ENCODE measurements at places on chromosomes 7 and 10.

GRCh38 chr10:12020574-12020973 is 22.0 kb downstream of the UPF2 start:
- no peak for DNase-seq

- DNase-seq = no peak
Measured at GRCh38 chr10:90484518-90484917, 373.3 kb downstream of the HTR7 start.

GRCh38 chr10:104304927-104305326 is 33.3 kb downstream of the ITPRIP start:
- no peak for DNase-seq

- no peak for DNase-seq
Measured at GRCh38 chr10:92598321-92598720, 5.4 kb downstream of the KIF11 start.

- no peak for DNase-seq
Measured at GRCh38 chr10:26085549-26085948, 131.0 kb upstream of the GAD2 start.

DNA sequence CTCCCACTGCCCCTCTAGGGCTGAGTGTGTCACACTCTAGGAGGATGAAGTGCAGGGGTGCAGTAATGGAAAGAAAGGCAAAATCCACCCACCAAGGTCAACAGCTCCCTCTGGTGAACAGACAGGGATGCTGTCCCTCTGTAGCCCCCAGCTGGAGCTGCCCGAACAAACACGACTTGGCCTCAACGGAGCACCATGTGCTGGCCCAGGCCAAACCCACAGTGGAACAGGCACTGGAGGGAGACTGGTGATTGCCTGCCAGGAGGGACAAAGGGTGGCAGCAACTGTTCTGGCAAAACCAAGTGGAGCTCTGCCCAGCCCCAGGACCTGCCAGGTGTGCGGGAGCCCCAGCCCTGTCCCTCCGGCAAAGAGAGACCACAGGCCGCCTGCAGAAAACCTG is 20.7 kb downstream of the PDIA4 start:
- DNase-seq = no peak

GRCh38 chr10:124632064-124632531 is 112.1 kb downstream of the FAM53B start:
- DNase-seq = peak; percentile 92

- DNase-seq = no peak
Measured at GRCh38 chr7:2805213-2805944, 38.7 kb downstream of the GNA12 start.

DNA sequence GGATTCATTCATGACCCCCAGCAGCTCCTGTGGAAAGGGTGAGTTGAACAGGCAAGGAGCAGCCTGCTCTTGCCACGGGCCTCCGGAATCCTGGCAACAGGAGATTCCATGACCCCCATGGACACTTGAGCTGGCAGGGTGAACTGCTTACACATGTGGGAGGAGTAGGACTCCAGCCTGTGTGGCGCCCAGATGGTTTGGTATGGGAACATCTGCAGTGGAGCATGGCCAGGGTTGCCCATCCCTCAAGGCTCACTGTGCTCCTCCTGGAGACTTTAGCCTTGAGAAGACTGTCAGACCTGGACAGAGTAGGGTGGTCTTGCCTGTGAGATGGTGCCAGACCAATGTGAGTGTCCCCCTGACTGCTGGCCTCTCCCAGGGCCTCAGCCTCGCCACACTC is 57.0 kb downstream of the HECTD2 start:
- no peak for DNase-seq

DNA sequence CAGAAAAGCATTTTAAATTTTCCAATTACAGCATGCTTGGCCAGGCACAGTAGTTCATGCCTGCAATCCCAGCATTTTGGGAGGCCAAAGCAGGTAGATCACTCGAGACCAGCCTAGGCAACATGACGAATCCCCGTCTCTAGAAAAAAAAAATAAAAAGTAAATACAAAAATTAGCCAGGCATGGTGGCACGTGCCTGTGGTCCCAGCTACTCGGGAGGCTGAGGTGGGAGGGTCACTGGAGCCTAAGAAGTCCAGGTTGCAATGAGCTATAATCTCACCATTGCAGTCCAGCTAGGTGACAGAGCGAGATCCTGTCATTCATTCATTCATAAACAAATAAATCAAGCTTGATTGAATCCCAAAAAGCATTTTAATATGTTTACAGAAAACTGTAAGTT is 234.9 kb downstream of the PARD3 start:
- no peak for DNase-seq

GRCh38 chr7:48183370-48183743 is 12.1 kb downstream of the ABCA13 start:
- no peak for DNase-seq

GRCh38 chr7:28200598-28200997 is 20.0 kb upstream of the JAZF1 start:
- DNase-seq = no peak

DNA sequence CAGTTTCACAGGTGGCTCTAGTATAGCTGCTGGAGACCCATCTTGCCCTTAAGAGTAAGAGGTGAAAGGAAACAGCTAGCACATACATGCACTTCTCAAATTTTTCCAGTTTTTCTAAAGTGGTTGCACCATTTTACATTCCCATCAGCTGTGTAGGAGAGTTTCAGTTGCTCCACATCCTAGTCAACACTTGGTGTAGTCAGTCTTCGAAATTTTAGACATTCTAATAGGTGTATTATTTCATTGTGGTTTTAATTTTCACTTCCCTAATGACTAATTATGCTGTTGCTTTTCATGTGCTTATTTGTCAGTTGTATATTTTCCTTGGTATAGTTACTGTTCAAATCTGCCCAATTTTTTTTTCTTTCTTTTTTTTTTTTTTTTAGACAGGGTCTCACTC is 9.5 kb upstream of the HACD1 start:
- no peak for DNase-seq

- DNase-seq = no peak
Measured at GRCh38 chr10:1324903-1325302, 268.7 kb downstream of the WDR37 start.

GRCh38 chr7:111529507-111530355 is 32.6 kb downstream of the IMMP2L start:
- no peak for DNase-seq

DNA sequence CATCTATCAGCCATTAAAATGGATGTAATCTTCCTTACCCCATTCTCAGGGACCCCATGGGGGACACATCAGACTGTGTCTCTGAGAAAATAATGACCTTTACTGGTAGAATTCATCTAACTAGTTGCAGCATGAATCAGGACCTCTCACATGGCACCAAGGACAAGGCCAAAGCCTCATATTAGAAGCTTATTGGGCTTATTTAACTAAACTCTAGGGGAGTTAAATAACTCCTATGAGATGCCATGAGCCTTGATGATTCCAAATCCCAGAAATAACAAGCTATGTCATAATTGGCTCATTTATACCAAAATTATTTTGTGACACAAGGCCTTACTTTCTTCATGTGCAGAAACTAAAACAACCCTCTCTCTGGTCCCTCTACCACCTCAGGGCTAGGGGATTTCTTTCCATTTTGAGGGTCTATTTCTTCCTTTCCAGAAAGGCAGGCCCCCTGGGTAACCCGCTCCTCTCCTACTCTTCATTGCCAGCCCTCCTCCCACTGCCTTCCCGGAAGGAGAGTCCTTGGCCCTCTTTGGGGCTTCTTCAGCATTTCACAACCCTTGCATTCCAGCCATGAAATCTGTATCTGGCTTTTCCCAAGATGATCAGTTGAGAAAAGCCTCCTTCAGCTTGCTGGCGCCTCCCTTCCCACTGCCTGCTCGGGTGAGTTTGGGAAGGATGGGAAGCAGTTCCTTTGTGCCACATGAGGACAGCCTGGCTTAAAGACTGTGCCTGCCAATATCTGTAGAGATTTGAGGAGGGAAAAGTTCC is 41.8 kb upstream of the TRIM8 start:
- DNase-seq = no peak

DNA sequence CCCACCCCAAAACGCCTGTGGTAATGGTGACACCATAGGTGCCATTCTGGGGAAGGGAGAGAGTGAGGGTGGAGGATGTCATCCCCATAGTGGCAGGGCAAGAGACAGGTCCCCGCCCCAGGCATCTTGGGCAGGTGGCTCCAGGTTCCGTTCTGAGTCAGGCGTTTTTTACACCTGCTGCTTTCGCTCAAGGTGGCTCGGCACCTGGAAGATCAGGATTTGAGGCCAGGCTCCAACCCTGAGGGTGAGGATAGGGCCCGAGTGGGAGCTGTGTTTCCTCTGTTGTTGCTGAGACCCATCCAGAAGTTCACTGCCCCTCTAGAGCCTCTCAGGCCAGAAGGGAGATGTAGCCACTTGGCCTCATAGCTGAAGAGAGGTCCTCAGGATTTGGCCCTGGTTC is 36.6 kb upstream of the DUSP5 start:
- DNase-seq = no peak

GRCh38 chr7:87091487-87092066 is 32.1 kb upstream of the ELAPOR2 start:
- no peak for DNase-seq

- no peak for DNase-seq
Measured at GRCh38 chr10:130844310-130844709, 467.2 kb downstream of the TCERG1L start.

DNA sequence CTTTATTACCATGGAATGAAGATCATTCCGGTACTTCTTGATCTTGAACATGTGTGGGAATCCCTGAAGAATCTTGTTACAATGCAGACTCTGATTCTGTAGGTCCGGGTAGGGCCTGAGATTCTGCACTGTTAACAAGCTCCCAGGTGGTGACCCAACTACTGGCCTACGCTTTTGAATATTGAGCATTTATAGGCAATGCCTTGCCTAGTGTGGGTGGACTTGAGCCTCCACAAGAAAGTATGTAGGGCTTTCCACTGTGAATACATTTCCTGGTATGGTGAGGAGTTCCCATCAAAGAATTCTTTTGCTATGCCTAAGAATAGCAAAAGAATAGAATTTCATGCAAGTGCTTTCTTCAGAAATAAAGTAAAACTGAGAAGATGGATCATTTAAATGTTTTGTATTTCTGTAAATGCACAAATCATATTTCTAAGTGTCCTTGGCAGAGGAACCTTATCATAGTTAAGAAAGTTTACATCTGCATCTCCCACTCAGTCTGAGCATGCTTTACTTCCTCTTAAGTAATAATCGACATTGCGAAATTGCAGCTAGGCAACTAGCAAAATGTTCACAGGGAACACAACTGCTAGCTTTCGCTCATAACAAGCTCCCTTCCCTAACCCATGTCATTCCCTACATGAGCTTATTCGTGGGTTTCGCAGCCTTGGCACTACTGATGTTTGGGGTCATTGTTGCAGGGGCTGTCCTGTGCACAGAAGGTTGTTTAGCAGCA is 71.4 kb downstream of the AHR start:
- no peak for DNase-seq

- DNase-seq = no peak
Measured at GRCh38 chr10:17375936-17376584, 78.3 kb downstream of the ST8SIA6 start.

DNA sequence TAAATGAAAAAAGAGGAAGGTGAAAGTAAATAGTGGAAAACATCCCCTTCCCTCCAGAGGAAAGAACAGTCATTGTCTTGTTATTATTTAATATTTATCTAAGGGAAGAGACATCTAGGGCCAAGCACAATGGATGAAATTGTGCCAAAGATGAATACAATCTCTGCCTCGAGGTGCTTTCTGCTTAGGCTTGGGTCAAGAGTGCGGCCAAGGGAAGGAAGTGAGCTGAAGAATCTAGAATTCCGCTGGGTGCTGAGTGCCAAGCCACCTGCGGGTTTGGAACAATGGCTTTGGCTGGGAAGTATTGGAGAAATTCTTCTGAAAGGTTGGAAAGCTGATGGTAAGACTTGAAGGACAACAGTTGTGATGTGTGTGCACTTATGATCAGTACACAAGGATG is 531.3 kb upstream of the FZD8 start:
- no peak for DNase-seq

- DNase-seq = no peak
Measured at GRCh38 chr10:122852261-122852660, 6.6 kb upstream of the CUZD1 start.

DNA sequence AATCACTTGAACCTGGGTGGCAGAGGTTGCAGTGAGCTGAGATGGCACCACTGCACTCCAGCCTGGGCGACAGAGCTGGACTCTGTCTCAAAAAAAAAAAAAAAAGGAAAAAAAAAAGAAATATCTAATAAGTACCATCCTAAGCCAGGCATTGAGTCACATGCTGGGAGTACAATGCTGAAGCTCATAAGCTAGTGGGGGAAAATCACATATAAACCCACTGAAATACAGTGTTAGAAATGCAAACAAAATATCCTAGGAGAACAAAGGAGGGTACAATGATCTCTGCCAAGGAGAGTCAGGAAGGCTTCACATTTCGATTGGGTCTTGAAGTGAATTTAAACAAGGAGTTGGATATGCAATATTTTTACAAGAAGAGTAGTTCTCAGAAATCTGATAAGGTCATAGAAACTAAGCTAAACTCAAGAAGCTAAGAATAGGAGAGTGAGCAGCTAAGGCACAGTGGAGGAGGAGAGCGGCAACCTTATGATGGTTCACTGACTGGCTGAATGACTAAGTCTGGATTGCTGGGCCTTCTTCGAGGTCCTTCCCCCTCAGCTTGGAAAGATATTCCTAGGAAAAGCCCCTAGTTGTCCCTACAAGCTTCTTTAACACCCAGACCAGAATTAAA is 115.5 kb downstream of the PHTF2 start:
- no peak for DNase-seq

DNA sequence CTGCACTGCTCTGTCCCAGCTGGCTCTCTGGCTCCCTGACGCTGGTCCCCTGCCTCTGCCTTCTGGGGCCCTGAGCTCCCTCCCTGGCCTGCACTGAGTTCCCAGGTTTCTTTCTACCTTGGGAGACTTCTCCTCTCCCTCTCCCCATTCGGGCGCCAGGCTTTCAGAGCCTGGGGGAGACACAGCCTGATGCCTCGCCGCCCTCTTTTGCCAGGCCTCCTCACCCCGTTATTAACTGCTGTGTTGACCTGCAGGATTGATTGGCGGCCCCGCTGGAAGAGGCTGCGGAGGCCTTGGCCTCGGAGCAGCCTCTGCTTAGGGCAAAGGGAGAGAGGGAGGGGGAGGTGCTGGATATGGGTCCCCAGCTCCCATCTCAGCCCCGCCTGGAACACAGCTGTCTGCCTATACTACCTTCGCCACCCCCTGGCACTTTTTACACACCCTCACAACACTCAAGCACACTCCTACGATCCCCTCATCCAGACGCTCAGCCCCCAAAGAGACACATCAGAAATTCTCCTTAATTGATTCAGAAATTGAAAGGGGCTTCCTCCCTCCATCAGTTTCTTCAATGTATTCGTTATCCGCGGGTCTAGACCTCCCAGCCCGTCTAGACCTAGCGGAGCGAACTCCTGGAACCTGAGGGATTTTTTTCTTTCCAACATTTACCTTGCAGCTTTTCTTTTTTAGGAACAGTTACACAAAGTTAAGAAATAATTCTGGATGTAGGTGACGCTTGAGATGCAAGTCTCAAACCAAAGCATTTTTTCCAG is 7.1 kb upstream of the PAX2 start:
- DNase-seq = no peak
